IMR-90 (cell line): ENCODE measurements at places on chromosomes 12 and 14. TPM values are rescaled to one million over a fixed set of nuclear protein-coding genes. Genes with fewer than 3 reads are reported as not detected.

Gene C14orf119
- total RNA-seq: 61.9 and 83.7 TPM in 2 replicates

Gene TMEM52B
- 2.0 and 3.1 TPM in 2 replicates for total RNA-seq

Gene ZNF410
- total RNA-seq: 73.9 and 89.1 TPM in 2 replicates

Gene RTL1
- not detected in 2 replicates for total RNA-seq

DNA sequence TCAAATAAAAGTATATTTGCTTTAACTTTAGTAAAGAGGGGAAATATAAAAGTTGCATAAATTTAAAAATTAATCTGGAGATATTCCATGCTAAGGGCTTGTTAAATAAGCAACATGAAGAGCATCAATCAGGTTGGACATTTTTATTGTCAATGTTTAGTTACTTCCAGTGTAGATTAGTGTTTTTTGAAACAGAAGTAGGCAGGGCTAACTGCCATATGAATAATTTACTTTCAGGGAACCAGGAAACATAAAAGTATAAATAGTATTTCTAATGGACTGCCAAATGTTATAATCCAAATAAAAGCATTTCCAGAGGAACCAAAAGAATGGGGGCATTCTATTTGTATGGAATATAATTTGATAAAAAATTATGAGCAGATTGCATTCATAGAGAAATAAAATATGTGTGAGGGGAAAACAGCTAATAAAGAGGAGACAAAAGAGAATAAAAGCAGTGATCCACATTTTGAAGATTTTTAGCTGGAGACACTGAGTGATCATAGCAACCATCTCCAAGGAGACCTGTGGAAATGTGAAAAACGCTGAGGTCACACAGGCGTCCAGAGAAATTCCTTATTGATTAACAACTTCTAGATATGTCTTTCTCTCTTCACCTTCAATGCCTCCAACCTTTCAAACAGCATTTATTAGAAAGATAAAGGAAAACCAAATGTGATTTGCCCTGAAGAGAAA lies 70.8 kb downstream of the SRGAP1 start:
- no peaks in the 10 kb centered on the region for H3K36me3 ChIP-seq
- peaks cover 22% of the 10 kb centered on the region for H3K4me1 ChIP-seq
- no peaks in the 10 kb centered on the region for H3K27me3 ChIP-seq
- H3K4me3 ChIP-seq: no peak overlapping the region
- peak; percentile 71 for DNase-seq
- H3K27ac ChIP-seq: peak overlapping the region; percentile 99; the same call in 1 of the 2 replicates

- no peak overlapping the region for H3K4me3 ChIP-seq
- peak; percentile 62 for DNase-seq
- H3K27me3 ChIP-seq: no peaks in the 10 kb centered on the region
- H3K4me1 ChIP-seq: peaks cover 8% of the 10 kb centered on the region
Measured at GRCh38 chr12:80857311-80857710, 80.4 kb downstream of the LIN7A start.

GRCh38 chr14:91996948-91997371 lies 42.9 kb downstream of the TRIP11 start:
- peak; percentile 72 for DNase-seq
- no peaks in the 10 kb centered on the region for H3K4me1 ChIP-seq
- H3K27me3 ChIP-seq: no peaks in the 10 kb centered on the region
- no peak overlapping the region for H3K4me3 ChIP-seq

DNA sequence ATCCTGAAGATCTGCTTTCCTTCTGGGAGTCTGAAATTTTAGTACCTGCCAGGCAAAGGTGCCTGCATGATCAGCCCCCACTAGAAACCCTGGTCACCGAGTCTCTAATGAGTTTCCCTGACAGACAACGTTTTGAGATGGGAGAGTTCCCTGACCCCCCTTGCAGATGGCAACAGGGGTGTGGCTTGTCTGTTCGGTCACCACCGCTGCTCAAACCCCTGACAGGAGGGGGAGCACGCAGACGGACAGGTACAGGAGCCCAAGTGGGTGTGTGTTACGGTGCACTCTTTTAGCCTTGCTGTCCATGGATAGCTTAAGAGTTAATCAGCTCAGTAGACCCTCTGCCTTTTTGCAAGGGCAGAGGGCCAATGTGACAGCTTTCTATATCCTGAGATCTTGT lies 19.3 kb upstream of the CDKN3 start:
- no peak overlapping the region for H3K4me3 ChIP-seq
- H3K27me3 ChIP-seq: peaks cover 24% of the 10 kb centered on the region
- H3K4me1 ChIP-seq: peaks cover 2% of the 10 kb centered on the region; the same call in 1 of the 2 replicates
- no peak overlapping the region for H3K27ac ChIP-seq
